ENCODE measurements at places on chromosomes 16 and 17.
A peak's percentile ranks its signal among the peaks of the same experiment; 100 is the strongest.

DNA sequence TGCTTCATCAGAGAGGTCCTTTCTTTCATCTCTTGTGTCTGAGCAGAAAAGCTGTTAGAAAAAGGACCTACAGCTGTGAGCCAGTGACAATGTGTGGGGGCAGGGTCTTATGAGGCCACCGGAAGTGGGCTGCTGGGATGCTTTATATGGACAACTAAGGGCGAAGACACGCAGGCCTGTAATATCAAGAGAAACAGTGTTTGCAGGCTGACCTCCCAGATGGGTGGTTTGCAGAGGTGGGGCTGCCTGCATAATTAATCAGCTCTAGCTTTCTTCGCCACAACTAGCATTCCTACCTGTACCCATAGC lies 30.4 kb upstream of the SALL1 start:
- DNase-seq = no peak

- DNase-seq = no peak
Measured at GRCh38 chr16:63192980-63193379, 1156.7 kb upstream of the CDH8 start.

DNA sequence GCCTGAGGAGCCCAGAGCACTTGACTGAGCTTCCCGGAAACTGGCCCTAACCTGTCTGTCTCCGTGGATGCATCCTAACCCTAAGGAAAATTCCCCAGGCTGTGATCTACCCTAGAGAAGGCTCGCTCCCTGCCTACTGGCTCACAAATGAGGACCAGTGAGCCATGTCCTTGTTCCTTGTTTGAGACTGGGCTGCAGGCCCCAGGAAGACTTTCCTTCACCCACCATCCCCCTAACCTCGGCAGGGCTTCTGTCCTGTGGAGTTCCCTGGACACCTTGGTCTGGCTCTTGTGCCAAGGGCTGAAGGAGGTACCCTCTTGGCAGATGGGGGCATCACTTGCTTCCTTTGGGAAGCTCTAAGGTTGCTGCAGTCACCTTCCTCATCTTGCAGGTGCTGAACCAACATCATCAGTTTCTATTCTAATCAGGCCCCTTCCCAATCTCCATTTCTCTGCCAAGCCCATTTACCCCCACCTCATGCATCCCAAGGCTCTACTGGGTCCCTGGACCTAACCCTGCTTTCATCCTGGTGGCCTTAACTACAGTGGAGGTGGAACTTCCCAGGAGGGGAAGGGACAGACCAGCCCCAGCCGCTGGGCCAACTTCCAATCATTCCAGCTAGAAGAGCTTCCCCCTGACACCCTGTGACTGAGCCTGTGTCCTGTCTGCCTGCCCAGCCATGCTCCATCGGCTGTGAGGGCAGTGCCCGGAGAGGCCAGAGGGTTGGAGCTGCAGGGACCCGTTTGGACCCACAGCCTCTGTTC lies 12.4 kb downstream of the RNF40 start:
- no peak for DNase-seq

DNA sequence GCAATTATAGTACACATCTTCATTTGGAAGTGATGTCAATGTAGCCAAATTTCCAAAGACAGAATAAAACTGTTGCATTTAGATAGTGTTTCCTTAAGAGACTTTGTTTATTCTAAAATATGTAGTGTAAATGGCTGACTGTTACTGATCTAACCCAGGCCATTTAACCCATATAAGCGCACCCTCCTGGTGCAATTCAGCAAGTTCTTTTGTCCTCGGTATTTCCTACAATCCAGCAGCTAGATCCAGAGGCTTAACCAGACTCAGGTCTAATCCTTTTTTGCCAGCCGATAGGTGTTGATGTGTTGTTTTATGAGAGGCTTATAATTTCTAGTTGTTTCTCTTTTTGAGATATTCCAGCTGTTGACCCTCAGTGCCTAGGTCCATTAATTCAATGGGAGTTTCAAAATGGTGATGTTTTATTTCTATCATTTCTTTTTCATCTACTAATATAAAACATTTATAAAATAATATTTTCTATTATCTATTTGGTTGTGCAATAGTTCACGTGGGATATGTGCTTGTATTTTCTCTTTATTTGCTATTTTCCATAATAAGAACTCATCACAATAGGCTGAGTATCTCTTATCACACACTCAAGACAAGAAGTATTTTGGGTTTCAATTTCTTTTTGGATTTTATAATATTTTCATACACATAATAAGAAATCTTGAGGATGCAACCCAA lies 14.5 kb downstream of the ABCA9 start:
- no peak for DNase-seq

DNA sequence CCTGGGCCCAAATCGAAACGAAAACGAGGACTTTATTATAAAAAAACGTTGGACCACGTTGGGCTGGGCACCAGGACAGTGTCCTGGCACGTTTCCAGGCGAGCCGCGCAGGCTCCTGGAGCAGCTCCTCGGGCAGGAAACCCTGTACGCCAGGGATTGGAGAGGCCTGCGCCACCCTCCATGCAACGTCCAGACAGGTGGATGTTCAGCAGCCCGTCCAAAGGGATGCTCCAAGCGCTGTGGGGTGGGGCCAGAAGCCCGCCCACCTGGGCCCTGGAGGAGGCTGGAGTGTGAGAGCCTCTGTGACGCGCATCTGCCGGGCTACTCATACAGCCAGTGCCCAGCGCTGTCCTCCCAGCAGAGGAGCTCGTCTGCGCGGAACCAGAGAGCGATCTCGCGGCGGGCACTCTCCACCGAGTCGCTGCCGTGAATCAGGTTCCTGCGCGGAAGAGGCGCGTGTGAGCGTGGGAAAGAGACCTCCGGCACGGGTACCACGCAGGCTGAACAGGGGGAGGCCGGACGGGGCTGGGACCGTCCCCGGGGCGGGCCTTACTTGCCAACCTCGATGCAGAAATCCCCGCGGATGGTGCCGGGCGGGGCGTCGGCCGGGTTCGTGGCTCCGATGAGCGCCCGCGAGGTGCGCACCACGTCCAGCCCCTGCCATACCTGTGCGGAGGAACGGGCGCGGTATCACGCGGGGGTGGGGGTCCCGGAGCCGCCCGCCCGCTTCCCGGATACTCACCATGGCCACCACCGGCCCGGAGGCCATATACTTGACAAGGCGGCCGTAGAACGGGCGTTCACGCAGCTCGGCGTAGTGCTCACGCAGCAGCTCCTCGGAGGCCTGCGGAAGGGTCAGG lies 785 bp downstream of the NME3 start:
- peak; percentile 44 for DNase-seq
